ENCODE measurements at places on chromosomes 4 and X.
A peak's percentile ranks its signal among the peaks of the same experiment; 100 is the strongest.

GRCh38 chr4:5719350-5720055, 8.5 kb downstream of the EVC start:
- no peak for DNase-seq

- DNase-seq: no peak
Measured at GRCh38 chr4:81874661-81875515, 403.2 kb upstream of the RASGEF1B start.

DNA sequence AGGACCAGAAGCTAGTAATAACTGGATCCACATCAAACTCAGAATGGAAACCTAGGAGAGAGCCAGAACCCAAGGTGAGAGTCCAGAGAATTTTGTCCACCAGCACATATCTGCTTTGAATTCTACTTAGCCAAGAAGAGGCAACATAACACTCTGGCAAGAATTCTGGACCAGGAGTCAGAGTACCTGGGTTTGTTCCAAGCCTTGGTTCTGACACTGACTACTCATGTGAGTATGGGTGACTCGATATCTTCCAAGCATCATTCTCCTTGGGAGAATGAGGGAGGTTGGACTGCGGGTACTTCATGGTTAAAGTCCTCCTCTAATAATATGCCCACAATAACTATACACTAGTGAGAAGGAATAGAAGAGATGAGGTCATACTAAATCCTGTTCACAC, 144.0 kb upstream of the JADE1 start:
- no peak for DNase-seq

GRCh38 chr4:40980318-40980883, 230.6 kb downstream of the NSUN7 start:
- DNase-seq: no peak

DNA sequence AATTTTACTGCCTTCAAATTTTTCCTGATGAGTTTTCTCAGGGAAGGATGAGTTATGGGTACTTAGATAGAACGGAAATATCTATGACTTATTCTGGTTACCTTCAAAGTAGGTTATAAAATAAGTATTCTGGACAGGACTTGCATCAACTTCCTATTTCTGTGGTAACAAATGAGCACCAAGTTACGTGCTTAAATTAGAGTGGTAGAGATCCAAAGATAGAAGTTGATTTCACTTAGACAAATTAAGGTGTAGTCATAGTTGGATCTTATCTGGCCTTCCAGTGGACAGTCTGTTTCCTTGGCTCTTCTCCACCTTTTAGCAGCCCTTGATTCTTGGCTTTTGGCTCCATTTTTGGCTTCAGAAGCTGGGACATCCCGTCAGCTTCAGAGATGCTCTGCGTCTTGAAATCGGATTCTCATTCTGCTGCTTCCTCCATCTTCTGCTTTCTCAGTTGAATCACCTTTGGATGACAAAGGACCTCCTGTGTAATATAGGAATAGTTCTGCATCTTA, 109.9 kb downstream of the ZNF518B start:
- no peak for DNase-seq

DNA sequence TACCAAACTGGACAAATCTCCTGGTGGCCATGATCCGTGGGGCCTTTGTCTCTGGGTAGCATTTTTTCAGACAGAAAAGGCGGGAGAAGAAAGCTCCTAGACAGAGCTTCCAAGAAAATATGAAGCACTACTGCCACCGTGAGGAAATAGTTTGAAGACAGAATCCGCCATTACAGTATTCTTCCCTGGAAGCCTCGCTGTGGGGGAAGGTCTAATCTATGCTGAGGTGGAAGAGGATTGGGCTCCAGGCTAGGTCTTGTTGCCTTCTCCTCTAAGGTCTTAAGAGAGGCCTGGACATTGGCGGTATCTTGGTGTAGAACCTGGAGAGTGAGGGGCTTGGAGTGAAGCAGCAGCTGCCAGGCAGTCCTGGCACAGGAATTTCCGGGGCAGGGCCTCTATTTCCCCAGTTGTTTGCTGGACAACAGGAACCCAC, 218.9 kb downstream of the OR13H1 start:
- DNase-seq: peak; percentile 67

DNA sequence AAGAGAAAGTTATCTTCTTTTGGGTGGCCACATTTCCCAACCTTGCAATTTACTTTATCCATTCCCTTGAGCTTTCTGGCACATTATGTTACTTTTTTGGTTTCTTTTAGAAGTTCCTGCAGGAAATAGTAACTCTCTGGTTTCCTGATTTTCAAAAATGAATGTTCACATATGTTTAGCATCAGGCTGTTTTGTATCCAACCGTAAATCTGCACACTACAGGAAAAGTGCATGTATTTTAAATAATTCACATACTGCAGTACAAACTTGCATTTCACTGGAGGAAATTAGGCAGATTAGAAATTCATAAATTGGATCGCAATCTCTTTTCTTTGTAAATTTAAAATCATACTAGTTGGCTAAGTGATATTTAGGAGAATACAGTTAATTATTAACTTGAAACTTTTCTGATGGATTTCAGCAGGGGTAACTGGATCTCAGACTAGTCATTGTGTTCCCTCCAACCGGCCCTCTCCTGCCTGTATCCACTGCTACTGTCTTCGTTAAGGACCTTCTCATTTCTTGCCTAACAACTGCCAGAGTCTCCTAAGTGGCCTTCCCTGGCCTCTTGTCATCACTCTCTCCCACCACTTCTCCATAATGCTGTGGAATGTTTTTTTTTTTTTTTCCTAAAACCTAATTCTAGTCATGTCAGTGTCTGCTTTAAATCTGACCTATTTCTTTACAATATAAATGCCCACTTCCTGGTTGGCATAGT, 137.2 kb downstream of the UNC5C start:
- no peak for DNase-seq

DNA sequence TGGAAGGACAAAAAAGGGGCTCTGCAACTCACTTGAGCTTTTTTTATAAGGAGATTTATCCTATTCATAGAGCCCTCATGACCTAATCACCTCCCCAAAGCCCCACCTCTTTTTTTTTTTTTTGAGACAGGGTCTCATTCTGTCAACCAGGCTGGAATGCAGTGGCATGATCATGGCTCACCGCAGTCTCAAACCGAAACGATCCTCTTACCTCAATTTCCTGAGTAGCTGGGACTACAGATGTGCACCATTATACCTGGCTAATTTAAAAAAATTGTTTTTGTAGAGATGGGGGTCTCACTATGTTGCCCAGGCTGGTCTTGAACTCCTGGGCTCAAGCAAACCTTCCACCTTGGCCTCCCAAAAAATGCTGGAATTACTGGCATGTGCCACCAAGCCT, 61.6 kb upstream of the PDGFRA start:
- DNase-seq: no peak

DNA sequence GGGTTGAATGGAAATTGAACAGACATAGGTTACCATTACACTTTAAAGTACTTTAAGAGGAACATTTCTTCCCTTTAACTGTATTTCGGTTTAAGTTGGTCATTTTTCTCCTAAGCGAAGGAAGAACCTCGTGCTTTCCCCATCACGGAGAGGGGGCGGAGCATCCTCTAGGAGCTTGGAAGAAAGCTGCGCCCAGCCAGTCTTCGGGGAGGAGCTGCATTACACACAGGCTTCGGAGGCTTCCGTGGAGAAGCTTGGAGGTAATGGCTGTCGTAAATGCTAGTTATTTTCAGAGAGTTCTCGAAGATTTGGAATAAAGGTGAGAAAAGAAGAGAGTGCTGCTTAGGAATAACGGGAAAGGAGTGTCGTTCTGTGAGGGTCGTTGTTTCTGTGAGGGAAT, at the start of gene PWWP3B:
Gene PWWP3B (plus strand): TSS at position 199 of the 400 bp plus-strand sequence. CDS start 37,128 bp downstream, outside the sequence.
- no peak for DNase-seq

DNA sequence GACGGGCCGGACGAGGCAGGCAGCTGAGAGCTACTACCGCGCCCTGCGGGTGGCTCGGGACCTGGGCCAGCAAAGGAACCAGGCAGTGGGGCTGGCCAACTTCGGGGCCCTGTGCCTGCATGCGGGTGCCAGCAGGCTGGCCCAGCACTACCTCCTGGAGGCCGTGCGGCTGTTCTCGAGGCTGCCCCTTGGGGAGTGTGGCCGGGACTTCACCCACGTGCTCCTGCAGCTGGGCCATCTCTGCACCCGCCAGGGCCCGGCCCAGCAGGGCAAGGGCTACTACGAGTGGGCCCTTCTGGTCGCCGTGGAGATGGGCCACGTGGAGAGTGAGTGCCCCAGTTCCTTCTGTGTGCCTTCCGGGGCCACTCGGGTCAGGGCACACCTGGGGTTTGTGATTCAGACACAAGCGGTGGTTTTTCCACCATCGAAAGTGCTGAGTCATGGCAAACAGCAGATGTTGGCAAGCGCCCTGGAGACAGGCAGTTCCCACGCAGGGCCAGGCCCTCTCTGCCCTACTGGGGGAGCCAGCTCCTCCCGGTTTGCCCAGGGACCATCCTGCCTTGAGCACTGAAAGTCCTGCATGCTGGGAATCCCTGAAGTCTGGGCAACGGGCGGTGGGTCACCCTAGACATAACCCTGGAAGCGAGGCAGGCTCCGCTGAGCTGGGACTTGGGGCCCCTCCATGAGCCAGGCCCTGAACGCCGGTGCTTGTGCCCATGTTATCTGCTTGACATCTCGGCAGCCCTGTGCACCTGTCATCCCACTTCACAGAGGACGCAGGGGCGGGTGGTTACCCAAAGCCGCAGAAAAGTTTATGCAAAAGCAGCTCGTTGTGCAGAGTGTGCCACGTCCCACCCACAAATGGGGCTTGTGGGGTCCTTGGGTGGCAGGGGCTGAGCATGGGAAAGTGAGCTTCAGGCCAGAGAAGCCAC, 29.5 kb downstream of the SH3TC1 start:
- peak; percentile 83 for DNase-seq

- DNase-seq: no peak
Measured at GRCh38 chrX:80335062-80335830, 85.0 kb upstream of the TENT5D start.

DNA sequence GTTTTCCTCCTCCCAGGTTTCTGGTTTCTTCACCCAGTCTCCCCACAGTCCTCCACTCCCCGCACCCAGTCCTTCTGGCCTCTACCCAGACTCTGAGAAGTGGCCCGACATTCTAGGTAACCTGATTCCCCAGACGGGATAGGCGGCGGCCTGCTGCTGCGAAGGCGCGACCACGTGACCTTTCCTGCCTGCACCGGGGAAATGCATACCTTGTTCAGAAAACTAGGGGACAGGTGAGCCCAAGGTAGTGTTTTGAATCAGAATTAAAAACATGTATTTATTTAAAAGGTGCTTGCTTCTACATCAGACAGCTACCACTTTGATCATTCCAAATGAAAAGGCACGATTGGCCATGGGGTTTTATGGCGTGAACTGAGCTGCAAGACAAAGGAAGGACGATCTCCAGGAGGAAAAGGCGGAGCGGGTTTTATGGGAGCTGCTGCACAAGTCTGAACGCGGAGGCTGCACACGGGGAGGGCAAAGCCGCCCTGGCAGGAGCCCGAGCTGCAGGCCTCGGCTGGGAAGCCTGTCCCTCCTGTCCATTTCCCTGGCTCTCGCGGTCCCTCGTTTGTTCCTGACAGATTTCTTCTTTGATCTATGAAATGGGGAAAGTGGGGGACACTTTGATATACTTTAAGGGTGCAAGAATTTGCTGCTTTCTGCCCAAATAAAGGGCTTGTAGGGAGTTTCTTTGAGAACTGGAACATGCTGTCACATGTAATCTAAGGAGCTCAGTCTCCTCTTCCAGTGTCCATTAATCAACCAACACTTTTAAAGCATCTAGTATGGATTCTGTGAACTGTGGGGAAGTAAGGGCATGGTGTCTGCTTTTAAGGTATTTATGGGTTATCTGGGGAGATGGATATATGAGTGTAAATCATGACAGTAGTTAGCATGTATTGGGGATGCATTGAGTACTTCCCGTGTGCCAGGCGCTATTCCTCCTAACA, 150.9 kb downstream of the SPRY1 start:
- DNase-seq: no peak

DNA sequence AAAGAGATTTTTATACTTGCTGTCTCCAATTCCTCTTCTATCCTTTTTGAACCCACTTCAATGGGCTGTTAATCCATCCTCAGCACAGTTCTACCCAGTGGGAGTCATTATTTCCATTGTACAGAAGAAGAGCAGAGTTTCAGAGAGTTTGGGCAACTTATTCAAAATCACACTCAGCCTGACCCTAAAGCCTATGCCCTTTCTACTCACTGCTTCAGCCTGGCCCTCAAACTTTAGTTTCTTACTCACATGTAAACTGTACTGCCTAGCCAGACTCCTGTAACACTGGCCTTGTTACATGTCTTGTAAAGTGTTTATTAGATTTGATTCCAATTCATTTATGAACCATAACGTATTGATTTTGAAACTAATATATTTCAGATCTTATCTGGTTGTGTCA, 25.1 kb upstream of the USO1 start:
- DNase-seq: no peak

DNA sequence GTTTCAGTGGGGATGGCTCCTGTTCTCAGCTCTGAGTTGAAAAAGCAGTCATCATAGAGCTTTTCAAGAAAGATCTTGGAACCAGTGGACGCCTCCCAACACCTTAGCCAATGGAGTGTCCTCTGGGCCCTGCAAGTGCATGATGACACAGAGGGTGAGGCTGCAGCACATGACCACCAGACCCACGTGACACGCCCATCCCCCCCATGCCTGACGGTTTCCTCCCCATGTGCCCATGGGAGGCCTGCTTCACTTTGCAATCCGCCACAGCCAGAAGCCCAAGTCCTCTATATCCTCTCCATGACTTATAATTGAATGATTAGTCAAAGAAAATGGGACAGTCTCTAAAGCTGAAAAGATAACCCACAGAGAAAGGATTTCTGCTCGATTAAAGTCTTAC, 187.0 kb downstream of the AFAP1 start:
- no peak for DNase-seq

DNA sequence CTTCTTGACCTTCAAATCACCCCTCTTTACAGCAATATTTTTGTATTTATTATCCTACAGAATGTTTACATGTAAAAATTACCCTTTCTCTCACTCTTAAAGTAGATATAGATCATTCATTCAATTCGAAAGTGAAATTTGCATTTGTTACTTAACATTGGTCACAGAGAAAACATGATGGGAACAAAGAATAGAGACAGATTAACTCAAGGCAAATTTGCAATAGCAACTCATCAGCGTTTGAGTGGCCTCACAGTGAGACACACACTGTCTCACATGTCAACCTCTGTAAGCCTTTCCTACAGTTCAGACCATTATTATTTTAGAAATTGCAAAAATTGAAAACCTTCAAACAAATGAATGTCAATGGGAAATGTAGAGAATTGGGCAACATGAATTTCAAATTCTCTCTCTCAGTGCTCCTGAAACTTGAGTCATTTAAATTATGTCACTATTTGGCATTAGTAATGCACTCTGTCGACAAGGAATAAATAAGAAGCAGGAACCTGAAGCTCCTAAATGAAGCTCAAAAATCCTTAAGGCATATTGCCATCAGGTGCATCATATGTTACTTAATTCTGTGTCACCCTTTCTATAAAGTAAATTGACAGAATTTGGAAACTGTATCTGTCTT, 148.3 kb upstream of the ANXA10 start:
- DNase-seq: no peak

- no peak for DNase-seq
Measured at GRCh38 chrX:41604766-41605543, 83.8 kb upstream of the GPR34 start.

GRCh38 chrX:149274516-149275105, 230.5 kb downstream of the IDS start:
- no peak for DNase-seq

All from activated CD4-positive, alpha-beta T cell treated with anti-CD3 and anti-CD28 coated beads for 4 hours (primary cell).